Suprapubic skin (tissue), 4 donors: ENCODE measurements at places on chromosomes 13 and 19.
A peak's percentile ranks its signal among the peaks of the same experiment; 100 is the strongest.

GRCh38 chr19:50815439-50815838, 8.1 kb downstream of the KLK1 start:
- no peak for DNase-seq

DNA sequence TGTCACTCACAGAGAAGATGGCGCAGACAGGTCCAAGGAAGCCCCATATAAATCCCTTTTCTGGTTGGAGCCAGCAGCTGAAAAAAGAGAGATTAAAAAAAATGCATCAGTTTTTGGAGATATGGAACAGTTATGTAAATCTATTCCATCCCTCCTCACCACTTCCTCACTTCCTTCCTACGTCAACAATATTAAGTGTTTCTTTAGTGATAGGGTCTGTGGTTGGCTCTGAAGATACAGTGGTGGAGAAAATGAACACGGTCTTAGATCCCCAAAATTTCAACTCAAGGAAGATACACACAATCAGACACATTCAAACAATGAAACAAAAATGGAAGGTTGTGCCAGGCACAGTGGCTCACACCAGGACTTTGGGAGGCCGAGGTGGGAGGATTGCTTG, 31.5 kb downstream of the ADGRE2 start:
- no peak for DNase-seq

DNA sequence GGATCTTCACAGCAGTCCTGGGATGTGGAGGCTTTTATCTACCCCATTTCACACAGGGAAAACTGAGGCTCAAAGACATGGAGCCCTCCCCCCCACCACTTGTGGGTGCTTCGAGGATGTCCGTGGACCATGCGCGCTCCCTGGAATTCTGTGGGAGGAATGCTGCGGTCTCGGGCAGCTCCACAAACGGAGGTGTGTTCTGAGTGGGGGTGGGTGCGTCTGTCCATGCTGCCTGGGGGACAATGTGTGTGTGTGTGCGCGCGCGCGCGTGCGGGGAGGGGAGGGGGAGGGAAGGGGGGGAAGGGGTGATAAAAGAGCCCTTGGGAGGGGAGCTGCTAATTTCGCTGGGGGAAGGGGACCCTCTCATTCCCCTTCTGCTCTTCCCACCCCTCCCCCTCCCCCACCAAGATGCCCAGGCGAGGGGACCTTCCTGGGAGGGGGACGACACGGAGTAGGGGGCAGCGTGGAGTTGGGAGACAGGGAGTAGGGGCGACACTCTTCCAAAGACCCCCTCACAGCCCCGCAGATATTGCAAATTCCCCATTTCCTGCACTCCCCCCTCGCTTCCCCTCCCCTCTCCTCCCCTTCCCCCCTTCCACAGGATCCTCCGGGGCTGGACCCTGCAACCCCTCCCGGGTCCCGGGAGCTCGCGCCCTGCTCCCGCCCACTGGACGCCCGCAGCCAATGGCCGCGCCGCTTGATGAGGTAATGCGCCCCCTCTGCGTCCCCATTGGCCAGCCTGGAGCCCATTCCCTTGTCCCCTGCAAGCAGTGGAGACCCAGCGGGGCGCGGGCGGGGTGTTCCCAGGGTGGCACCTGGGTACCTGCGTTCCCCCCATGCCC, 18.9 kb upstream of the ZNRF4 start:
- DNase-seq = no peak

DNA sequence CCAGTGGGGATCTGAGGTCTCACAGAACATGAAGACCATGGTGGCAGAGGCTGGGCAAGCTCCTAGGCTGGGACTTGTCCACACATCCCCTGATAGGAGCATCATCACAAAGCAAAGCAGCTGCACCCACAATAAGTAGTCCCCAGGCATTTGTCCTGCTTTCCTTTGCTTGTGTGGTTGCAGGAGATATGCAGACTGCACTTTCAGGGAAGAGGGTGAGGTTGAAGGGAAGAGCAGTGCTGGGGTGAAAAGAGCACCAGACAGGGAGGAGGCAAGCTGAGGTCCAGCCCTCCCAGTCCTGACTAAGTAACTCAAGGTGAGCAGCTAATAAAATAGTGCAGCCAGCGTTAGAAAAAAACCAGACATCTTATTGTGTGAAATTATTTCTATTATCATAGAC, 383.6 kb downstream of the UQCRFS1 start:
- DNase-seq = no peak

- no peak for DNase-seq
Observed at GRCh38 chr13:43273362-43273761, 250.0 kb downstream of the DNAJC15 start.

- DNase-seq = peak; percentile 89
Observed at GRCh38 chr19:13781547-13781946, 7.3 kb downstream of the C19orf53 start.

DNA sequence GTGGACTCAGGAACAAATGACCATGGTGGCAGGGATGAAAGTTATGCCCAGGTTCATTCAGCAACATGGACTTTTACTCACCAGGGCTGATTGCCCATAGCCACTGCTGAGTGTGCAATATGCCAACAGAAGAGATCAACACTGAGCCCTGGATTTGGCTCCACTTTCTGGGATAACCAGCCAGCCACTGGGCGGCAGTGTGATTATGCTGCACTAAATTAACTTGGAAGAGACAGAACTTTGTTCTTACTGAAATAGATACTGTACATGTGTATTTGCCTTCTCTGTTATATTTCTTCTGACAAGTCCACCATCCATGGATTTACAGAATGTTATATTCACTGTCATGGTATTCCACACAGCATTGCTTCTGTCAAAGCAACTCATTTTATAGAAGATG, 257.4 kb downstream of the TDRD3 start:
- no peak for DNase-seq

GRCh38 chr19:46081928-46082727, 41.3 kb upstream of the IGFL4 start:
- DNase-seq = no peak

GRCh38 chr13:73136776-73137175, 78.0 kb downstream of the KLF5 start:
- no peak for DNase-seq

DNA sequence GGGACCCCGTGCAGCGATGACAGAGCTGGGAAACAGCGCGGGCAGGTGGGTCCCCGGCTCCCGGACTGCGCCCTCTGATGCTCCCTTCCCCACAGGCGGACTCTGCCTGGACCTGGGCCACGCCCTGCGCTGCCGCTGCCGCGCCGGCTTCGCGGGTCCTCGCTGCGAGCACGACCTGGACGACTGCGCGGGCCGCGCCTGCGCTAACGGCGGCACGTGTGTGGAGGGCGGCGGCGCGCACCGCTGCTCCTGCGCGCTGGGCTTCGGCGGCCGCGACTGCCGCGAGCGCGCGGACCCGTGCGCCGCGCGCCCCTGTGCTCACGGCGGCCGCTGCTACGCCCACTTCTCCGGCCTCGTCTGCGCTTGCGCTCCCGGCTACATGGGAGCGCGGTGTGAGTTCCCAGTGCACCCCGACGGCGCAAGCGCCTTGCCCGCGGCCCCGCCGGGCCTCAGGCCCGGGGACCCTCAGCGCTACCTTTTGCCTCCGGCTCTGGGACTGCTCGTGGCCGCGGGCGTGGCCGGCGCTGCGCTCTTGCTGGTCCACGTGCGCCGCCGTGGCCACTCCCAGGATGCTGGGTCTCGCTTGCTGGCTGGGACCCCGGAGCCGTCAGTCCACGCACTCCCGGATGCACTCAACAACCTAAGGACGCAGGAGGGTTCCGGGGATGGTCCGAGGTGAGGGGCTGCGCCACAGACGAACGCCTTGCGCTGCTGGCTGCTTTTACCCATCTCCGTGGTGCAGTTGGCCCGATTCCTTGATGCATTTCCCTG, 7.8 kb upstream of the SELENOV start:
- DNase-seq = no peak

- no peak for DNase-seq
Observed at GRCh38 chr13:23751195-23751594, 138.0 kb downstream of the MIPEP start.

DNA sequence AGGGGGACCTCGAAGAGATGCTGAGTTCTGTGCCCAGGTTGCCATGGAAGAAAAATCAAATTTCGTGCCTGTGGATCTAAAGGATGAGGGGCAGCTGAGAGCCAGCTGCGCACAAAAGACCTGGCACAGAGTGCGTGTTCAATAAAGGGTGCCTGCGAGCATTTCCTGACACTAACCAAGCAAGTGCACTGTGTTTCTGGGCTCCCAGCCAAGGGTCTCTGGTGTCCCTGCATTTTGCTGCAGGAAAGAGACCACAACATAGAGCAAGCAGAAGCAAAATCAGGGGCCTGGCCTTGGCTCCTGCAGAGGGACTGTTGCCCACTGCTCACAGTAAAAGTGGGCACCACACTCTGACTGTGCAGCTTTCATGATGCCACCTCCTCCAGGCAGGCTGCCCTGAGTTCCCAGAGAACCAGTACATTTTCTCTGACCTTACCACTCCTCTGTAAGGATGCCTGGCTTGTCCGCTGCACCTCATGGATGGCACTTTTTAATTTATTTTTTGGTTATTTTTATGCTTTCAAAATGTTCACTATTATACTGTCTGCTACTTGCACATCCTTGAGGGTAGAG, 70.8 kb upstream of the GPR12 start:
- no peak for DNase-seq

- DNase-seq = no peak
Observed at GRCh38 chr13:32783067-32783466, 196.8 kb downstream of the PDS5B start.

GRCh38 chr13:43196750-43197370, 173.5 kb downstream of the DNAJC15 start:
- DNase-seq = no peak

- DNase-seq = no peak
Observed at GRCh38 chr13:26342898-26343297, 89.0 kb downstream of the CDK8 start.
